CD4-positive, CD25-positive, alpha-beta regulatory T cell (primary cell): ENCODE measurements at places on chromosomes 12 and 14. TPM values are rescaled to one million over a fixed set of nuclear protein-coding genes. Genes with fewer than 3 reads are reported as not detected.

The MANSC1 gene
- total RNA-seq, result 0.22 TPM

The PAH gene
- total RNA-seq, result not detected

The C12orf76 gene
- 13.5 TPM for total RNA-seq

The SLCO1B1 gene
- not detected for total RNA-seq

The ST8SIA1 gene
- total RNA-seq, result 39.4 TPM

The NOC4L gene
- total RNA-seq, result 17.0 TPM
